ENCODE measurements at places on chromosomes 16 and 17.
A peak's percentile ranks its signal among the peaks of the same experiment; 100 is the strongest.

DNA sequence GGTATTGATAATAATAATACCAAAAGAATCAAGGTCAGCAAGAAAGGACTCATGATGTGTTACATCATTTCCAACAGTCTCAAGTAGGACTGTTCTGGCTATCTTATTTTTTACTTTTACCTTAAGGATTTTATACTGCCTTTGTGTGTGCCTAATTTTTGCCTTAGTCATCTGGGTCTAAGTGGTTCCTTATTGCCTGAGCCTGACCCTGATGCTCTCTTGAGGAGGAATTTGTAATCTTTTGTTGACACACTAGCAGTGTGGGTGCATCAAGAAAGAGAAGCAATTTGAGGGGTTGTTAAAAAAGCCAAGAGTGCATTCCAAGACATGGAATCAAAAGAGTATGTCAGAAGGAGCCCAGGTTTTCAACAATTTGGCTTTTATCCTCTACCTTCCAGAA lies 59.3 kb downstream of the TMEM100 start:
- DNase-seq = no peak

GRCh38 chr16:28974007-28974436 lies 556 bp upstream of the SPNS1 start:
- DNase-seq = no peak

DNA sequence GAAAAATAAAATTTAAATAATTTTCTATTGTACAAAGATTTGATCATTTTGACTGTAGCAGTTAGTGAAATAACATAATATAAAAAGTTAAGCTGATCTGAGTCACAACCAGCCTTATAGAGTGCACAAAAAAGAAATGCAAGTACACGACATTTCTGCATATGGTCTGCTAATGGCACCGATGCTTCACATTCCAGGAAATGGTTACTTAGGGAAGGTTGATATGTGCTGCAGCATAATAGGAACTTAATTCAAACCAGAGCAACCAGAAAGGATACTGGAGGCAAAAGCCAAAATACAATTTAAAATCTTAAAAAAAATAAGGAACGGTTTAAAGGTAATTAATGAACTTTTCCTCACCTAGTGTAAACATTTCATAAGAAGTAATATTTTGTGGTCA lies 10.0 kb upstream of the CFDP1 start:
- DNase-seq = no peak

DNA sequence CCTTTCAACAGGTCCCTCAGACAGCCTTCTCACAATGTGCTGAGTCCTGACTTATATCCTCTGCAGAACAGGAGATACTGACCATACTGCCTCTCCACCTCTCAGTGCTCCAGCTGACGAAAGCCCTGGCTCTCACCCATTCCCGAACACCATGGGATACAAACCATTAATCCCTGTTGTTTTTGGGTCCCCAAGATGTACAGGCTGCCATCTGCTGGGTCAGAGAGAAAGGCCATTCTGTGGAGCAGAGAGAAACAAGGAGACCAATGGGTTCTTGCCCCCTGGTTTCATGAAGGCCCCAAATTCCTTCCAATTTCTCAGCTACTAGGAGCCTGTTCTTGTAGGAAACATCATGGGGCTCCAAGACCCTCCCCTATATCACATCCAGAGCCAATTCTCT lies 3.0 kb downstream of the ERN2 start:
- no peak for DNase-seq

DNA sequence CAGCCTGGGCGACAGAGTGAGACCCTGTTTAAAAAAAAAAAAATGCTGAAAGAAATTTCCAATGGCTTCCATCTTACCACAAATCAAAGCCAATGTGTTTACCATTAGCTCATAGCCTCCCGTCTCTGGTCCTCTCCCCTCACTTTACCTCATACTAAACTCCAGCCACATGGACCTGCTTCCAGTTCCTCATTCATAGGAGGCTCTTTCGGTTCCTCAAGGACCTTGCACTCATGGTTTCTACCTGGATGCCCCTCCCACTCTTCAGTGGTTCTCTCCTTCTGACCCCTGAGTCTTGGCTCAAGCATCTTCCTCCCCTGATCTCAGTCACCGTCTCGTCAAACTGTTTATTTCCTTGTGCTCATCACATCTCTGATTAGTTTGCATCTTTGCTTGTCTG lies 3.8 kb upstream of the DEF8 start:
- no peak for DNase-seq

DNA sequence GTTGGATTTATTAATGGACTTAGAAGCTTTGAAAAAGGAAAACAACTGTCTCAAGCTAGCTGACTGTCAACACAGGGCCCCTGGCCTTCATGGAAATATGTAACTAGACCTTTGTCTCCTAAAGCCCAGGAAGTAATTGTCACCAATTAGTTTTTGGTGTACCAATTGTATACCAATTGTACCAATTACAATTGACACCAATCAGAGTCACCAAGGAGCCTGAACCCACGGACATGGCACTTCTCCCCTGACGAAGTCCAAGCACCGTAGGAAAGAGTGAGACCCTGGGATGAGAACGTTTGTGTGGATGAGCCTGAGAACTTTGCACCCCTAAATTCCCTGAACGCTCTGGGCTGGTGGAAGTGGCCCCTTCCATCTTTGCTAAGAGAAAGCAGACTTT lies 129.0 kb downstream of the ENGASE start:
- DNase-seq = no peak

DNA sequence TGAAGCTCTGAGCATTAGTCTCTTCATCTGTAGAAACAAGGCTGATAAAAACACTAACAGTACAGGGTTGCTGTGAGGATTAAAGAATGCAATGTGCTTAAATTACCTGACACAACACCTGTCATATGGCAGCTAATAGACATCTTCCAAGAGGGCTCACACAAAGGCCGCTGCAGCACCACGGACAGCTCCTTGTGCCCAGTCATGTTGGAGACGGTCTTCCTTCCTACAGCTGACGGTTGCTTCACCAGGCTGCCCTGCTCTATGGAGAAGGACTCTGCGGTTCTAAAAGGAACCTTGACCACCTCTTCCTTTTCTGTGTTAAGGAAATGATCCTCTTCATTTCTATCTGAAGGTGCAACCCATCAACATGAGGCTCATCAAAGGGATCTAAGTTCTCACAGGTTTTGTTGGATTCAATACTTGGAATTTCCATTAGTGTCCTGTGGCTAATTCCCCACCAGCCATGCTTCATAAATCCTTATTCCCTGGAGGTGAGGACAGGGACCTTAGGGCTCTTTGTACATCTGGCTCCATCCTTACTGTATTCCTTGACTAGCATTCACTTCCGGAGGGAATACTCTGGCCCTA lies 138.9 kb upstream of the CES5A start:
- DNase-seq = peak; percentile 11

DNA sequence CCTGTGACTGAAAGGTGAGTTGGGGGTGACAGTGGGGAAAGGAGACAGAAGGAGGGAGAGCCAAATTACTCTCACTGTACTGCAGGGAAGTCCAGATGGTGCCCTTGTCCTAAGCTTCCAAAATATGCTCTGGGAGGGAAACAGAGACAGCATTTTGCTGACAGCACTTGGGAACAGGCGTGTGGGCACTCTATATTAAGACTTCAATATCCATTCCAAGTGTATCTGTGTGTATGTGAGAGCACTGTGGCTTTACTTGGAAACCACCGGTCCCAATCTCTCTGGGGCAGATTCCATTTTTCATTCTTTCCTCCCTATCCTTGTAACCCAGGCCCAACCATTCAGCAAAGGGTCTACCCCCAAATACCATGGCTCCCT lies 407.3 kb downstream of the UTP18 start:
- no peak for DNase-seq

DNA sequence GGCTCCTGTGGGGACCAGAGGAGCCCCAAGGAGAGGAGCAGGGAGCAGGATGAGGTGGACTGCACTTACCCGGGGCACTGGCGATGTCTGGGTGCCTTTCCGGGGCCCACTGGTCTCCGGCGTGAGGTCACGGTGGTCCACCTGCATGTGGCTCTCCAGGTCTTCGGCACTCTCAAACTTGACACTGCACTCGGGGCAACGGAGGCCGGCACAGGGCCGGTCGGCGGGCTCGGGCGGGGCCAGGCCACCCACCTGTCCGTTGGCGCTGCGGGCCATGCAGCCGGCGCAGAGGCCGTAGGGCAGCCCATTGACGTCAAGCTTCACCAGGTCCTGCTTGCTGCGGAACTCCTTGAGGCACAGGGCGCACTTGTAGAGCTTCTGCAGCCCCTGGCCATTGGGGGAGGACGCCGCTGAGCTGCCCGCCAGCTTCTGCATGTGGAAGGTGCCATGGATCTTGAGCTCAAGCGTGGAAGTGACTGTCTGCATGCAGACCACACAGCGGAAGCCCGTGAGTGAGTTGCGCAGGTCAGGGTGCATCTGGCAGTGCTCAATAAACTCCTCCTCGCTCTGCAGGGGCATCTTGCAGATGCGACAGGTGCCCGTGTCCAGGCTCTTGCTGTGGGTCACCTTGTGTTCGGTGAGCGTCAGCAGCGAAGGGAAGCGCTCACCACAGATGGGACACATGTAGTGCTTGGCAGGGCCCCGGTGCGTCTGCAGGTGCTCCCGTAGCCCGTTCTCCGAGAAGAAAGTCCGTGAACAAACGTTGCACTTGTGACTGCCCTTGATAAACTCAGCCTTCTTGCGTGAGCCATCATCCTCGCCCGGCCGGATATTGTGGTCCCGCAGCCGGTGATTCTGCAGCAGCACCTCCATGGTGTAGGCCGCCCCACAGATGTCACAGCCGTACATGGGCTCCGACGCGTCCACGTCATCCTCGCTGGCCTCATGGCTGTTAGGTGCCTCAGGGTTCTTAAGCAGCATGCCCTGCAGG lies 220.0 kb downstream of the ZNF423 start:
- no peak for DNase-seq

DNA sequence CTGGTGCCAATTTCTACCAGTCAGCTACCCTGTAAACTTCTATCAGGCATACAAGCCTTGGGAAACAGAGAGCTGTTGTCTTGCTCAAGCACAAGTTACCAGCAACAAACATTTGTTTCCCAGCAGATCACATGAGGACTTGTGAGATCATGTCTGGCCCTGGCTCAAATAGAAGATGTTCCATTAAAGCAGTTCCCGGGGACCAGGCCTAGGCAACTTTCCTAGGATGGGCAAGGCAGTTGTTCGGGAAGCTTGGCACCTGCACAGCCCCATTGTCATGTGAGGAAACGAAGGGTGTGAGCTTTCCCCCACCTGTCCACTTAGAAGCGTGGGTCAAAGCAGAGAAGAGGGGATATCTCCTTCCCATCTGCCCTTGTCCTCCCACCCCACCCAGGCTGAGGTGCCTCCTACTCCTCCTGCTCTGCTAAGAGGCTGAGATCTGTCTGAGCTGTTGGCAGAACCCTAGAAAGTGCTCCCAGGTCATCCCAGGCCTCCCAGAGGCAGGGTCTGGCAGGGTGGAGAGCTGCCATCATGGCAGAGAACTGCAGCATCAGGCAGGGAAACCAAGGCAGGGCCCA lies 11.2 kb upstream of the SLC47A2 start:
- DNase-seq = no peak

DNA sequence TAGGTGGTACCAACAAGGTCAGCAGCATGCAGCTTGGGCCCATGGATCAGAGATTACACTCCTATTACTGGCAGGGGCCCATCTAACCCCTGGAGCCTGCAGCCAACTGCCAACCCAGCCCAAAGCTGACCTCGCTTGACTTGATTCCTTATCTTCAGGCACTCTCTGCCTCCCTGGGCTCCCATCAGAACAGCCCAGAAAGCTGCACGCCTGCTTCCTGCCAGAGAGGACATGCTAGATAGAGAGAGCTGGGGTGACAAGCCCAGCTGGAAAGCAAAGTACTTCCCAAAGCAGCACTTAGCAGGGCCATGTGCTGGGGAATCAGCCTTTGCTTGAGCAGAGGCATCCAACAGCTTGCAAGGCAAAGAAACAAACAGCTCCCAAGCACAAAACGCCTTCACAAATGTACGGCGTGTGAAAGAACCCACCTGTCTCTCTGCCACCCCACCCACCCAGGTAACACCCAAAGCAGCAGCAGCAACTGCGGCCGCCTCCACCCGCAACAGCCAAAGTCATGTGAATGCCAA lies 74.2 kb upstream of the NLK start:
- DNase-seq = no peak

DNA sequence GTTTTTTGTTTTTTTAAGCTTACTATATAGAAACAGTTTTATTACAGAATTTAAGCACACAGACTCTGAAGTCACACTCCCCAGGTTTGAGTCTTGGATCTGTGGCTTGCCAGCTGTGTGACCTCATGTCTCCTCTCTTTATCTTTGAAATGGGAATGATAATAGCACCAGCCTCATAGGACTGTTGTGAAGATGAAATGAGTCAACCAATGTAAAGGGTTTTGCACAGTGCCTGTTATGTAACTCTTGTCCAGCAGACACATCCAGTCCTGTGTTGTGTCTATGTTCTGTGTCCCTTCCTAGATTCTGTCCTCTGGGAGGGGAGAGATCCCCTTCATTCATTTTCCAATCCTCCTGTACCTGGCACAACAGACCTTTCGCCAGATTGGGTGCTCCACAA lies 3.1 kb upstream of the CPD start:
- DNase-seq = no peak

- no peak for DNase-seq
These were observed 252.2 kb downstream of the CPPED1 start for GRCh38 chr16:12551530-12551929.

DNA sequence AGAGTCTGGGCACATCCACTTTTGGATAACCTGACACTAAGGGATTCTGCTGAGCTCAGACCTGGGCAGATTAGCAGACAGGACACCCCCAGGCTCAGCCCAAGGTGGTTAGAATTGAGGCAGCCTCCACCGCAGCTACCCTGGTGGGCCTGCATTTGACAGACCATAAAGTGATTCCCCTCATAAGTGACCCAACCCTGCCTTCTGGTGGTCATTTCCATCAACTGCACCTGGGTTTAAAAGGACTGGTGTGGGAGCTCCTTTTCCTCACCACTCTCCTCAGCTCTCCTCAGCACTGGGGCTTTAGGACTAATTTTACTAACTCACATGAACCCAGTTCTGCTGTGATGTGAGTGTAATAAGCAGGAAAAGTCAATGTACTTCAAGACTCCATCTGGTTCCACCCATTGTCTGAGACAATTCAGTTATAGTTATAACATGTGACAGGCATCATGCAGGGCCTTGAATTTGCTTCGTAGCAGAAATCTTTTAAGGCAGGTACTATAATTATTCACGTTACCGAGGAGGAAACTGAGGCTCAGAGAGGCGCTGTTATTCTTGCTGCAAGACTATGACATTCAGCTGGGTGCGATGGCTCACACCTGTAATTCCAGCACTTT lies 42.5 kb downstream of the MYH3 start:
- no peak for DNase-seq

DNA sequence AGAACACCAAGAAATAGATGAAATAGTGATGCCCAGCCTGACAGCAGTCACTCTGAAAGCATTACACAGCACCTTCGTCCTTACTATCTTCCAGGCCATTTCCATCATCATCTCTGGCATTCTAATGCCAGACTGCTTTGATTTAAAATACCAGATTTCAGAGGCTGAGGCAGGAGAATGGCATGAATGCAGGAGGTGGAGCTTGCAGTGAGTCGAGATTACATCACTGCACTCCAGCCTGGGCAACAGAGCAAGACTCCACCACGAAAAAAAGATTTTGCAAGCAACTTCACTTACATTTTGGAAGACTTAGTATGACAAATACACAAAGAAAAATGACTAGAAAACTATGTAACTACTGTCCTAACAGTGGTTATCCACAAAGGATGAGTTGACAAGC lies 244.0 kb downstream of the CPPED1 start:
- no peak for DNase-seq

- DNase-seq = no peak
These were observed 23.0 kb downstream of the SMTNL2 start for GRCh38 chr17:4607261-4607741.
